ENCODE measurements at places on chromosomes 2 and 18.
A peak's percentile ranks its signal among the peaks of the same experiment; 100 is the strongest.

- peak; percentile 26 for DNase-seq
Measured at GRCh38 chr2:36650031-36650829, 46.3 kb upstream of the VIT start.

DNA sequence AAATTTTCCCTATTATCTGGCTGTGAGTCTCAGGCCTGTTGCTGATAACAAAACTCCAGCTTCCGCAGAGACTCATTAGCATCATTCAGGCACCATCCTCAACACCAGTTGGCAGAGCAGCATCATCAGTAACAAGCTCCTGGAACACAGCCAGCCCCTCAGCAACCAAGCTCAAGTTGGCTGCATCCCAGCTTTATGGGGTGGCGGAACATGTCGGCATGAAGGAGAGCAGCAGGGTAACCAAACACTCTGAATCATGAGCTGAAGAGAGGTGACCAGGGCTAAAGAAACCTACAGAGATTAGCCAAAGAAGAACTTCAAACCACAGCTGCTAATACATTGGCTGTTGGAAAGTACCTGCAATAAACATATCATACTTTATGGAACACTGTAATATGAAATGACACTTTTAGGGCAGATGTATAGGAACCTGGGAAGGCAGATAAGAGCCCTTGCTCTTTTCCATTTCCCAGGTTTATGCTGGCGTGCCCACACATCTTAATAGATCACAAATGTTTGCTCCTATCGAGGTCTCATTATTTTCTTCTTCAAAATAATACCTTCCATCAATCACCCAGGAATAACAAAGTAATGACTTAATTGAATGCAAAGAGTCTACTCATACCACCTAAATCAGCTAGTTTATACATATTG is 63.8 kb downstream of the PDE11A start:
- DNase-seq: peak; percentile 50

DNA sequence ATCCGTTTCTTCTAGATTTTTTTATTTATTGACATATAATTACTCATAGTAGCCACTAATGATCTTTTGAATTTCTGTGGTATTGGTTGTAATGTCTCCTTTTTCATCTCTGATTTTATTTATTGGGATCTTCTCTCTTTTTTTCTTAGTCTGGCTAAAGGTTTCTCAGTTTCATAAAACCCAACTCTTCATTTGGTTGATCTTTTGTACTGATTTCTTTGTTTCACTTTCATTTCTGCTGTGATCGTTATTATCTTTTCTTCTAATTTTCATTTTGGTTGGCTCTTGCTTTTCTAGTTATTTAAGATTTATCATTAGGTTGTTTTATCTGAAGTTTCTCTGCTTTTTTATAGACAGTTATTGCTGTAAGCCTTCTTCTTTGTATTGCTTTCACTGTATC is 463.6 kb upstream of the CRIM1 start:
- no peak for DNase-seq

DNA sequence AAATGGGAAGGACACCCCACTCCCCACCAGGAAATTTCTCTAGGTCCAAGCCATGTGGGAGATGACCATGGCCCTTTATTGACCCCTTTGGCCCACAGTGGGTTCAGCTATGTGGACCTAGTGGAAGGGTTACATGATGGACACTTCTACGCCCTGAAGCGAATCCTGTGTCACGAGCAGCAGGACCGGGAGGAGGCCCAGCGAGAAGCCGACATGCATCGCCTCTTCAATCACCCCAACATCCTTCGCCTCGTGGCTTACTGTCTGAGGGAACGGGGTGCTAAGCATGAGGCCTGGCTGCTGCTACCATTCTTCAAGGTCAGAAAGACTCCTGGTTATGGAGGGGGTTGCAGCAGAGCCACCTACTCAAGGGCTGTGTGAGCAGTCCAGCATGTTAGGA is 1.3 kb downstream of the STK16 start:
- DNase-seq: no peak

GRCh38 chr2:121001641-121002040 is 266.0 kb downstream of the GLI2 start:
- no peak for DNase-seq

- no peak for DNase-seq
Measured at GRCh38 chr18:28541276-28541930, 364.5 kb upstream of the CDH2 start.

GRCh38 chr2:107627164-107627563 is 199.5 kb upstream of the RGPD4 start:
- DNase-seq: no peak

DNA sequence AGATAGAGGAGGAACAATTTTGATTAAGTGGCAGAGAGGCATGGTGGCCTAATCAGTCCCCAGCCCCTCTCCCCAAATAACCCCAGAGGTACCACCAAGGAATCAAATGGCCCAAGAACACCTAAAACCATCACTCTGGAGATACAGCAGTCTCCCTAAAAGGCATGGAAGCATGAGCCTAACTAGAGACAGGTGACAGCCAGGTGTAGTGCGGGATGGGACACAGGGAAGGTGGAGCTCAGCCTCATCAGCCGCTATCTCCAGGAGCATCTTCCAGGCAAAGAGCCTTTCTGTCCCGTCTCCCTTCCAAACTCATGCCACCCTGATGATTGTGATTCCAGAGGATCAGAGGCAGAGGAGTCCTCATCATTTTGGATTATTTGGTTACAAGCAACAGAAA is 144.7 kb downstream of the COPS8 start:
- DNase-seq: no peak

GRCh38 chr2:43223521-43224001 is 2.8 kb downstream of the ZFP36L2 start:
- DNase-seq: no peak

GRCh38 chr2:54347622-54348021 is 91.6 kb upstream of the TSPYL6 start:
- no peak for DNase-seq

DNA sequence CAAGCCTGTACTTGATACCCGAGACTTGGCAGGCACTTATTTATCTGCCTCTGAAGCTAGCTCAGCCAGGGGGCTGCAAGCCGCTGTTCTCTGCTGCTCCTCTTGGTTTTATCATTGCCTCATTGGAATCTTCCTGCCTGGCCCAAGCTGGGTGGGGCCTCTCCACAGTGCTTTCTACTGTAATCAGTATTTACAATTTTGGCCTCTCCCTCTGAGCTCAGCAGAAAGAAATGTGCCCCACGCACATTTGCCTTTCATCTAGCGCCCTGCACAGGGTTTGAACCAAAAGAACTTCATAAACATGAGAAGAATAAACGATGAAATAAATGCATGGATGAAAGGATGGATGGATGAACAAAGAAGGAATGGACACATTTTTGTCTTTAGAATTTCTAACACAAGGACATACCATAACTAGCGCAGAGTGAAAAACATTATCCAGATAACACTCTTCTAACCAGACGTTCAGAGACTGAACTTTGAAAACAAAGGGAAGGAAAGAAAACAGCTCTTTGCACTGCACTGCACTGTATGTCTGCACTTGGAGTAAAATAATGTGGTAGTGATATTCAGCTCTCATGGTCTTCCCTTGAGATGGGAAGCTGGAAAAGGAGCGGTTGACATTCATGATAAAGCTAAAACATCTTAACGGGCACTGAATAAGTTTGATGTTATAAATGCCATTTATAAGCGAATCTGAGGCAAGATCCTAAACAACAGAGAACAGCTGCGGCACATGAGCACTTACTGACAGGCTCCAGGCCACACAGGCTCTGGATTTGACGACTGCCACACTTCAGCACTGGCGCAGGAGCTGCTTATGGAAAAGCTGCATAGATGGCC is 86.8 kb upstream of the SP3 start:
- DNase-seq: peak; percentile 44

- DNase-seq: no peak
Measured at GRCh38 chr2:241080405-241081189, 21.5 kb downstream of the MTERF4 start.

- peak; percentile 67 for DNase-seq
Measured at GRCh38 chr18:45050712-45051601, 370.3 kb downstream of the SETBP1 start.

GRCh38 chr2:27446057-27446456 is 3.9 kb downstream of the KRTCAP3 start:
- DNase-seq: no peak

DNA sequence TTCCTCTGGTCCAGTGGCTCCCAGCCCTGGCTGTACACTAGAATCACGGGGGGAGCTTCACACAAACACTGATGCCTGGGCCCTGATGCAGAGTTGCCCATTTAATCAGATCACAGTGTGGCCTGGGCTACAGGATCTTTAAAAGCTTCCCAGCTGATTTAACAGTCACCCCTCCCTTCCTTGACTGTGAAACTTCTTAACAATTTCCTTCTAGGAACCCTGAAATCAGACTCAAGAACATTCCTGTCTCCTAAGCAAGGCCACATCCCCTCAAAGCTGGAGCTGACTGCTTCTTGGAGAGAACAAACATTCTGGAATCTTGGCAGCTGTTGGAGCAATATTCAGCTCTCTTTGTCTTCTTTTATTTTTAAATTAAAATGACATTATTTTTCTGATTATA is 88.7 kb downstream of the ADD2 start:
- DNase-seq: no peak

- no peak for DNase-seq
Measured at GRCh38 chr18:54608028-54608642, 17.1 kb downstream of the DYNAP start.

- DNase-seq: peak; percentile 6
Measured at GRCh38 chr2:187964746-187965145, 326.9 kb upstream of the GULP1 start.

GRCh38 chr2:99708231-99708630 is 218.4 kb upstream of the REV1 start:
- DNase-seq: no peak

- DNase-seq: no peak
Measured at GRCh38 chr2:124883595-124883994, 858.5 kb downstream of the CNTNAP5 start.

- DNase-seq: no peak
Measured at GRCh38 chr18:811182-811891, 705 bp downstream of the YES1 start.

DNA sequence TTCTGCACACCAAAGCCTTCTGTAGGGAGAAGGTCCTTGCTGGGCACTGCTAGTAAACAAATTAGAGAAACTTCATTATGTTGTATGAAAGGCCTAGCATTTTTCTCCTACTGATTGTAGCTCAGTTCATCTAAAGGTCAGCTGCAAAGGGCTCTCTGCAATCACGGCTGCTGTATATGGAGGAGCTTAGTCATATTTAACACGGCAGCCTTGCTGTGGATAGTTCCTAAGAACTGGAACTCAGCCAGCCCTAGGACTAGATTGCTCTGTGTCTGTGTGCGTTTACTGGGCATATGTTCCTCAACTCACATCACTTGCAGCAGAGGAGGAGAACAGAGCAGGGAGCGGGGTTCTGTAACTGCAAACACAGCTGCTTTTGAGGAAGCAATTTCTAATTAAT is 1103.9 kb upstream of the KLHL29 start:
- DNase-seq: peak; percentile 76

DNA sequence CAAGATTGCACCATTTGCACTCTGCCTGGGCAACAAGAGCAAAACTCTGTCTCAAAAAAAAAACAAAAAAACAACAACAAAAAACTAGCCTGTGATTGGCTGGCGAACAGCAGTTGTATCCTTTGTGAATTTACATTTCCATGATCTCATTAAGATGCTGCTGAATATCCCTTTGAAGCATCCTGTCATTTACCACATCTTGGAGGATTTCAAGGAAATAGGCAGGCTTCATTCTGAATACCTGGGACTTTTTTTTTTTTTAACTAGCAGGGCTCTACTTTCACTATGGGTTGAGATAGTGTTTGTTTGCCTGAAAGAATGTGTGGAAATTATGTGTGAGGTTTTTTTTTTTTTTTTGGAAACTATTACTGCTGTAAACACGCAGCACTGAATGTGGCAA is 49.6 kb upstream of the RPL31 start:
- DNase-seq: no peak

DNA sequence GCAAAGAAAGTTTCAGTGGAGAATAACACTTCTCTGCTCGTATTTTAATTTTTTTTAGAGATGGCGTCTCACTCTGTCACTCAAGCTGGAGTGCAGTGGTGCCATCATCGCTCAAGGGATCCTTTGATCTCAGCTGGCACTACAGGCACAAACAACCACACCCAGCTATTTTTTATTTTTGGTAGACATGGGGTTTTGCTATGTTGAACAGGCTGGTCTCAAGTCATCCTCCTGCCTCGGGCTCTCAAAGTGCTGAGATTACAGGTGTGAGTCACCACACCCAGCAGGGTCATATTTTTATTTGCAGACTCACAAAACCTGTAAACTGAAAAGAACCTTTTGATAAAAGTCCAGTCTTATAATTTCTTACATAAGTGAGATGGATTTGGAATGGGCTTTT is 2.6 kb downstream of the TRAK2 start:
- no peak for DNase-seq

- no peak for DNase-seq
Measured at GRCh38 chr18:3230401-3231334, 10.9 kb upstream of the MYOM1 start.

GRCh38 chr2:168698969-168699368 is 103.5 kb upstream of the NOSTRIN start:
- DNase-seq: no peak

DNA sequence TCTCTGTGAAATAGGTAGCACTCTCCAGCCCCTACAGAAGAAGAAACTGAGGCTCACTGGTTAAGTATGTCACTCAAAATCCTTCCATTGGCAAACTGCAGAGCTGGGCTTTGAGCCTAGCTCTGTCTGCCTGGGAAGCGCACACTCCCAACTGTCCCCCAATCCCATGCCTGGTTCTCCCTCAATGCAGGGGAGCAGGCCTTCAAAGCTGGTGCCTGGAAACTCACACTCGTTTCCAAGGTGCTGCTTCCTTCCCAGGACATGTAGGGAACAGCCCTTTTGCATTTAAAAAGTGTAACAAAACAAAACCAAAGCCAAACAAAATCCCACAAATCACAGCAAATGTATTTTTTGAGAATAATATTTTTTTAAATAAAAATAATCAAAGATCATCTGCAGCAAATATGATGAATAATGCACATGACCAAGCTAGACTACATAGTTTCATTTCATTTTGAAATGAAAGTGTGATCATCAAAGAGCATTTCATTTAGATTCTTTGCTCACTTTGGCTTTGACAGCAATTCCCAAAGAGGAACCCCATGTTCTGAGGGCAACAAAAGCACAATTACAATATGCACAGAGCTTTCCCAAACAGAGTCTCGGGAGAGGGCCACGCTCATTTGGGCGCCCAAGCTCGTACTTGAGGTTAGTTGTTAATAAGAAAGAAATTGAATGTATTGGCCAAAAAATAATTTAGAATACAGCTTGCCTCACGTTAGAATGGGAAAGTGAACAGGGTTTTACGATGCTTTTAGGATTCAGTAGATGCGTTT is 96.7 kb upstream of the ACKR3 start:
- DNase-seq: no peak

- no peak for DNase-seq
Measured at GRCh38 chr2:222671259-222672067, at the start of gene MOGAT1. Gene MOGAT1 (plus strand): TSS chr2:222671658. CDS start chr2:222671786, 128 bp downstream.

GRCh38 chr2:159172403-159172802 is 114.1 kb downstream of the WDSUB1 start:
- no peak for DNase-seq

DNA sequence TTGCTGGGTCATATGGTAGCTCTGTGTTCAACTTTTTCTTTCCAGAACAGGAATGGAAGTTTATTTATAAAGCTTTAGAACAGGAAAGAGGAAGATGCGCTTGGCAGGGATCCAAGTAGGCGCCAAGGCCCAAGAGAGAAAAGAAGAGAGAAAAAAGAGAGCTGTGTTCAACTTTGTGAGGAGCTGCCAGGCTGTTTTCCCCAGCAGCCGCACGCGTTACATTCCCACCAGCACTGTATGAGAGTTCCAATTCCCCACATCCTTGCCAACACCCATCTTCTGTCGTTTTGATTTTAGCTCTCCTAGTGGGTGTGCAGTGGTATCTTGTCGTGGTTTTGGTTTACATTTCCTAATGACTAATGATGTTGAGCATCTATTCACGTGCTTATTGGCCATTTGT is 51.4 kb downstream of the KCNF1 start:
- DNase-seq: no peak

Data from non-pigmented ciliary epithelial cell (primary cell).